ENCODE measurements at places on chromosomes 16 and 17.

DNA sequence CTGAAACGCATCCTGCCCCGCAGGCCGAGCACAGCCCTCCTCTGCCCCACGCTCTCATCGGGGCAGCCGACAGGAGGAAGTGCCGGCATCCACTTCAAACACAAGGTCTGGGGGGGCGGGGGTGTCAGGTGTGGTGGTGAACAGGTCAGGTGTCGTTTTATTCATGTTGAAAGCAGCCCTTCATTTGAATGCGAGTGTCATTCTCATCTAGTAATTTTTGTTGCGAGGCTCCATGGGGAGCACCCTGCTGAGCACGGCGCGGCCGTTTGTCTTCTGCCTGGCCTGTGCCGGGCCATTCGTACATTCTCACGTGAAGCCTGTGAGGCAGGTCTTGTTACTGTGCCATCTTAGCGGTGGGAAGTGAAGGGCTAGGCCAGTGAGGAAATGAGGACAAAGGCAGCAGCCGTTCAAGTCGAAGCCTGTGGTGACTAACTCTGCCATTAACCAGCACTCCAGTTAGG is 1.9 kb downstream of the ACSF3 start:
- no peak for DNase-seq

- DNase-seq: no peak
Measured at GRCh38 chr17:60792250-60792898, 114.7 kb downstream of the BCAS3 start.

- no peak for DNase-seq
Measured at GRCh38 chr17:46730679-46731078, 87.8 kb downstream of the WNT3 start.

DNA sequence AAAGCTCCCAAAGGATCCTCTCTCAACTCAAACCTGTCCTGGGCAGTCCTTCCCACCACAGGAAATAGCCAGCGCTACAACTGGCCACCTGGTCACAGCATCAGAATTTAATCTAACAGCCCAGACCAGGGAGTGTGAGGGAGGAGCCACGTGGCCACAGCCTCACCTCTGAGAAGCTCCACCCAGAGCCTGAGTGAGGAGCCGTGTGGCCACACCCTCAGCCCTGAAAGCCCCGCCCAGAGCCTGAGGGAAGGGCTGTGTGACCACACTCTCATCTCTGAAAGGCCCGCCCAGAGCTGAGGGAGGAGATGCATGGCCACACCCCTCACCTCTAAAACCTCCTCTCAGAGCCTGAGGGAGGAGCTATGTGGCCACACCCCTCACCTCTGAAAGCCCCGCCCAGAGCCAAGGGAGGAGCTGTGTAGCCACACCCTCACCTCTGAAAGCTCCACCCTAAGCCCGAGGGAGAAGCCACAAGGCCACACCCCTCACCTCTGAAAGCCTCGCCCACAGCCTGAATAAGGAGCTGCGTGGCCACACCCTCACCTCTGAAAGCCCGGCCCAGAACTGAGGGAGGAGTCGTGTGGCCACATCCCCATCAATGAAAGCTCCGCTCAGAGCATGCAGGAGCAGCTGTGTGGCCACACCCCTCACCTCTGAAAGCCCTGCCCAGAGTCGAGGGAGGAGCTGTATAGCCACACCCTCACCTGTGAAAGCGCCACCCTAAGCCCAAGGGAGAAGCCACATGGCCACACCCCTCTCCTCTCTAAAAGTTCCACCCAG is 28.6 kb downstream of the SLC38A8 start:
- DNase-seq: no peak

DNA sequence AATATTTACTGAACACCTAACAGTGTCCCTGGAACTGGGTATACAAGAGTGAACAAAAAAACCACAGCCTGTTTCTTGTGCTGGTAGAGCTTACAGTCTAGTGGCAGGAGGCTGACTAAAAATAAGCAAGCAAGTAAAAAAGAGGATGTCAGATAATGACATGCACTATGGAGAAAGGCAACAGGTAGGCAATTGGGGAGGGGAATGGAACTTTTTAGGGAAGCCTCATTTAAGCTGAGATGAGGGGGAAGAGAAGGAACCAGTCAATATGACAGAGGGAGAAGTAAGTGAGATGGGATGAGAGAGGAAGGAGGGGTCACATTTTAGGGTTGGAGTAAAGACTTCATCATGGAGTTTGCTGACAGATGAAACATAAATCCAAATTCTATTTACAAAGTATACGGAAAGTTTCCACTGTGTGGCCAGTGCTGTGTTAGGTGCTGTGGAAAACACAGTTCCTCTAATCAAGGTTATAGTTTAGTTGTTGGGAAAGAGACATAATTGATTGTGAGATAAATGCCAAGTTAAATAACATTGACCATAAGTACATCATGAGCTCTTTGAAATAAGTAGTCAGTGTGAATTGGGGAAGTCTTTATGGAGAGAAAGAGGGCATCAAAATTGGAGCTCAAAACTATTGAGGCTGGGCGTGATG is 251.4 kb downstream of the FTO start:
- no peak for DNase-seq

GRCh38 chr17:10739386-10739785 is 9.6 kb upstream of the TMEM220 start:
- no peak for DNase-seq

DNA sequence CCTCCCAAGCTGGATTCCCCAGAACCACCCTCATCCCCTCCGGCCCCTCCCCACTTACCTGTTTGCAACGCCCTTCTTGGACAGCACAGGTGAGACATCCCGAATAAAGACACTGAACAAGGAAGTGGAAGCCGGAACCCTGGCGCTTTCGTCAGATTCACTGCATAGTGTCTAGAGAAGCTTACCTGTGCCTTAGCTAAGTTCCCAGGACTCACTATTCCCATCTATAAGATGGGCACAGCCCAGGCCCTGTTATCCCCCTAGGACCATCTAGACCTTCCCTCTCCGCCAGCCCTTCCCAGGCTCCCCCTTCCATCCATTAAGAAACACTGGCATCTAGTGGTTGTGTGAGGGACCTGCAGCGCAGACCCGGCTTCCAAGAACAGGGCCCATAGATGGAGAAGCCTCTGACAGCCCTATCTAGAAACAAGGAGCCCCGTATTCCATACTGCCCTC is 26.9 kb upstream of the RPL38 start:
- peak; percentile 16 for DNase-seq

GRCh38 chr17:62935523-62935922 is 30.5 kb upstream of the TANC2 start:
- DNase-seq: no peak

GRCh38 chr17:57600074-57600473 is 145.0 kb downstream of the CCDC182 start:
- DNase-seq: no peak

- DNase-seq: no peak
Measured at GRCh38 chr17:3657874-3658783, 10.2 kb downstream of the TAX1BP3 start.

GRCh38 chr16:28140788-28141618 is 70.8 kb downstream of the XPO6 start:
- peak; percentile 39 for DNase-seq

DNA sequence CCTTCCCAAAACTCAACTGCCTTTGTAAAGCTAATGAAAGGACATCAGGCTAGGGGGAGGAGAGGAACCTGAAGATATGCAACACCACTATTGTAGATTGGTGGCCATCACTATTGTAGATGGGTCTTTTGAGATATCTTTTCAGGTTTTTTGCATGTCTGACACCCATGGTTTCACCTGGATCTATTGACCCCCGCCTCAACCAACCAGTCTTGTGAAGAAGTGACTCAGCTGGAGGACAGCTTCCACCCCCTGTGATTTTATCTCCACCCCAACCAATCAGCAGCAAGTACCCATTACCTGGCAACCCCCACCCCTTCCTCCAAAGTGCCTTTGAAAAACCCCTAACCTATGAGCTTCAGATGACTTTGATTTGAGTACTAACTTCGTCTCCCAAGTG is 382.6 kb upstream of the GOT2 start:
- DNase-seq: no peak

DNA sequence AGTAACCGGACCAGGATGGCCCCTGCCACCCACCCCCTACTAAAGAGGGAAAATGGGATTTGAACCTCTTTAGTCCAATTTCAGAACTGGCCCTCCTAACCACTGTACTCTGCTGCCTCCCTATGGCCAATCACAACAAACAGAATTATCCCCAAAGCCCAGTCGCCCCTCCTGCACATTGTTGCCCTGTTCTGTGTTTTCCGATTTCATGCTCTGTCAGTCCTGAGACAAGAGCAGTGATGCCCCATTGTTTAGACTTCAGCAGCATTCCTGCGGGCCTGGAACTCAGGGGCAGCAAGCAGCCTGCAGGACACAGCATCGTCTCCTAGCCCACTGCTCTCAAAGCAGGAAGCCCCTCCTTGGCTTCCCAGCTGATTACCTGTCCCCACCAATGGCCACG is 20.5 kb upstream of the KLHL11 start:
- no peak for DNase-seq

GRCh38 chr16:27811881-27812280 is 251.6 kb downstream of the GSG1L start:
- DNase-seq: no peak

DNA sequence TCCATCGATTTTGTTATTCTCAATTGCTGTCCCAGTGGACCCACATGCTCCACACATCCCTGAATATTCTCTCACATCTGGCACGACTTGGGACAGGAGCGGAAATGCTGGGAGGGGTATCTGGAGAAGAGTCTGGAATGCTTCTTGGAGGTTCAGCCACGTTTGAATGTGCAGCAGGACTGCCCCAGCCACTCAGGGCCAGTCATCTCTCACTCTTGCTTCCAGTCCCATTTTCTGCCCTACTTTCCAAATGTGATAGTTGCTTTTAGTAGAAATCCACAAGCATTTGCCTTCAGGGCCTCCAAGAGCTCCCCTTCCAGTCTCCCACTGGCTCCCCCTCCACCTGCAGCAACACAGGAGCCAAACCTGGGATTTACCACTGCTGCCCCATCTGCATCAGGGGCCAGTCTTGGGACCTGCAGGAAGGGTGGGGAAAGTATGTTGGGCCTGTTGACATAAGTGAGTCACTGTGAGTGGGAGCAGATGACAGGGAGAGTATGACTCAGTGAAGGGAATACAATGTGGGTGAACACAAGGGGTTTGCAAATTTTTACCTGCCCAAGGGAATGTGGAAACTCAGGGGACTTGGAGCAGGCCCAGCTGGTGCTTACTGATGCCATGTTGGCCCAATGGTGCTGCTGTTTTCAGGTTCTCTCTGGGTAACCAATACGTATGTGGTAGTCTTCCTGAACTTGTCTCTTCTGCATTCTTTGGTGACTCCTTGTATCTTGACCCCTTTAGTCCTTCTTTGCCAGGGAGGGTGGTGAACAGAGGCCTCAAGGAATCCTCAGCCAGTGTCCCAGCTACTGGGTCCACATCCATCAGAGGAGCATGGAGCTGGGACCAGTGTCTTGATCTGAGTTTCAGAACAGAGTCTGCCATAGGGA is 78.8 kb upstream of the CRHR1 start:
- DNase-seq: no peak

DNA sequence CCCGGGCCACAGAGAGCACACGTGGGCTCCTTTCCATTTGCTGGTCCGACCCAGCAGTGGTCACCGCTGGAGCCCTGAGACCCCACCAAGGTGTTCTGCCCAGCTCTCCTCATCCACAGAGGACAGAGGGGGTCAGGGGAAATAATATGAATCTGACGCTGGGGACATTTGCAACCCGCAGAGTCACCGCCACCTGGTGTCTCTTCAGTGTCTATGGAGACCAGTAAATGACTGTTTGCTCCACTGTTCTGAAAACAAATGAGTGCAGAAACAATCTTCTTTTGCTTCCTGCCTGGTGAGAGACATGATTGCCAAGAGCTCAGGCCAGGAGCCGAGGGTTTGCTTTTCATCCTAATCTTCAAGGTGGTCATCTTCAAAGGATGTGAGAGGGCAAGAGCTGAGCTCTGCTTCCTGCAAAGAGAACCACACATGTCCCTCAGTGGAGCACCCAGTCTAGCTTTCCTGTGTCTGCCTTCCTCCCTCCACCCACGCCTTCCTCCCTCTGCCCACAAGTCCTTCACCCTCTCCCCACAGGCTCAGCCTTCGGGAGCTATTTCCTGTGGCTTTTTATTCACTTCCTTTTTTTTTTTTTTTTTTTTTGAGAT is 14.7 kb upstream of the KLHDC4 start:
- no peak for DNase-seq

GRCh38 chr16:10770907-10771306 is 27.3 kb downstream of the NUBP1 start:
- DNase-seq: no peak

DNA sequence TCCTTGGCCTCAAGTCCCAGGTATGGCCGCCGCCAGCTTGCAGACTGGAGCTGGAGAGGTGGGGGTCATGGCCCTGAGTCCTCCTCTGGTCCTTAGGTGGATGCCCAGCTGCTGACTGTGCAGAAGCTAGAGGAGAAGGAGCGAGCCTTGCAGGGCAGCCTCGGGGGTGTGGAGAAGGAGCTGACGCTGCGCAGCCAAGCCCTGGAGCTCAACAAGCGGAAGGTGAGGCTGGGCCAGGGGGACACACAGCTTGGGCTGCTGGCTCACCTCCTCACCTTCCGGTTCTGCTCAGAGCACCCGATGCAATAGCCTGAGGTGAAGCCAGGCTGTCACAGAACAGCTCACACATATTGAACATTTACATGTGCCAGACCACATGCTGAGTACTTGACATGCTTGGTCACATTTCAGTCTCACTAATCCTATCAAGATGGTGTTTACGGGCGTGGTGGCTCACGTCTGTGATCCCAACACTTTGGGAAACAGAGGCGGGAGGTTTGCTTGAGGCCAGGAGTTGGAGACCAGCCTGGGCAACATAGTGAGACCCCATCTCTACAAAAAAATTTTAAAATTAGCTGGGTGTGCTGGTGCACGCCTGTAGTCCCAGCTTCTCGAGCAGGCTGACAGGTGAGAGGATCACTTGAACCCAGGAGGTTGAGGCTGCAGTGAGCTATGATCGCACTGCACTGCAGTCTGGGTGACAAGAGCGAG is 7.4 kb downstream of the RNF40 start:
- DNase-seq: no peak

GRCh38 chr17:32755045-32755805 is 121.7 kb downstream of the MYO1D start:
- no peak for DNase-seq

GRCh38 chr17:29149431-29150064 is 30.6 kb downstream of the MYO18A start:
- no peak for DNase-seq

- DNase-seq: no peak
Measured at GRCh38 chr17:35842239-35842638, 26.5 kb downstream of the HEATR9 start.

GRCh38 chr17:32596628-32597027 is 109.8 kb downstream of the CDK5R1 start:
- DNase-seq: no peak

DNA sequence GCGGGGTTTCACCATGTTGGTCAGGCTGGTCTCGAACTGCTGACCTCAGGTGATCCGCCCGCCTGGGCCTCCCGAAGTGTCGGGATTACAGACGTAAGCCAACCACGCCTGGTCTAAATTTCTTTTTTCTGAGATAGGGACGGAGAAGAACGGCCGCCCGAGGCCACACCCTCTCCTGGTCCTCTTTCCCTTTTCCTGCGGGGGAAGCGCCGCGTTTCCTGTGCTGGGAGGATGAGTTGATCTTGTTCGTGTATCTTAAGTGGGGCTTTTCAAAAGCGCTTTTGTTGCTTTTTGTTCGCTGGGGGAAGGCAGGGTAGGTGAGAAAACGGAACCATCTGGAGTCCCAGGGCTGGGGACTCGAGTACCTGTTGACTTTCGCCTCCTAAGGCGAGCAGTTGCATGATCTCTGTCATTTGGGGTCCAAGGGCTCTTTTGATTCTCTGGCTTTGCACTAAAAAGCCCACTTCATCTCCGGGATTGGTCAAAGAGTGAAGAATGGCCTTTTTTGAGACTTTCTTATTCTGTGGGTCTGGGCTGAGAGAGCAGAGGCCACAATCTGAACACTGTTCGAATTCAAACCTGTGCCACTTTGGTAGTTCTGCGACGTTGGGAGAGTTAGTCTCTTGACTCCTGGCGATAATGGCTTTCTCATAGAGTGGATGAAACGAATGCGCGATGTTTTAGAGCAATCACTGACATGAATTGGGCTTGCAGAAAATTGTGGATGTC is 1.3 kb downstream of the FUS start:
- DNase-seq: no peak

All from stimulated activated CD8-positive, alpha-beta memory T cell treated with anti-CD3 and anti-CD28 coated beads, Interleukin-4, amount 100 ng/mL, for 1 hour (primary cell).